ENCODE measurements at places on chromosomes 6 and 20.
A peak's percentile ranks its signal among the peaks of the same experiment; 100 is the strongest.

- DNase-seq: no peak
Observed at GRCh38 chr6:30894381-30894780, 10.1 kb downstream of the DDR1 start.

DNA sequence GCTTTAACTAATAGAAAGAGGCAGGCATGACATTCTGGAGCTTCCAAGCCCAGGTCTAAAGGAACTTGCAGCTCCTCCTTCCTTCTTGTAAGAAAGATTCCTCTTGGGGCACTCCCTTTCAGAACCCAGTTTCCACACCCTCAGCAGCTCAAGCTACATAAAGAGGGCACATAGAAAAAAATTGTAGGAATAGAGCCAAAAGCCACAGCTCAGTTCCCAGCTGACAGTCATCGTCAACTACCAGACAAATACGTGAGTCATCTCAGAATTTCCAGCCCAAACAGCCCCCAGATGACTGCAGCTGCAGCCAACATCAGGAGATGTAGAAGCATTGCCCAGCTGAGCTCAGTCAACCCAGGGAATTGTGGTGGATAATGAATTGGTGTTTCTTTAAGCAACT, 349.8 kb upstream of the ARID1B start:
- no peak for DNase-seq

GRCh38 chr6:163092876-163093275, 321.6 kb upstream of the QKI start:
- DNase-seq: no peak

DNA sequence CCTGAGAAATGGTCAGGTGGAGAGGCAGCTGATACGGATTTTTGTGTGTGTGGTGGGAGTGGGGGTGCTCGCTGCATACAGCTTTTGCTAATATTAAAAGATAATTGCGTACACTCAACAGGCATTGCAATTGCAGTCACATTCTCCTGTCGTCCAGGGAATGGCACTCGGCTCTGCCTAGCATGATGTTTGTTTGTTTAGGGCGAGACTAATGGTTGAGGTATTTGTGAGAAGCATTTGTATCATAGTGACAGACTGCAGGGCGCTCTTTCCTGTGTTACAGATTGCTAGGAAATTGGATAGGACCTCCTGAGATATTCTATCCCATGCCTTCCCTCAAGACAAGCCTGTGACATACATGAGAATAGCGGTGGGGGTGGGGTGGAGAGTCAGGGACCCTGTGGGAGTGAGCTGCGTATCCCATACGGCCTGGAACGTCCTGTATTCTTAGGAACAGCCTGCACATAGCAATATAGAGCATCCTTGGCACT, 207.4 kb downstream of the SOX4 start:
- no peak for DNase-seq

DNA sequence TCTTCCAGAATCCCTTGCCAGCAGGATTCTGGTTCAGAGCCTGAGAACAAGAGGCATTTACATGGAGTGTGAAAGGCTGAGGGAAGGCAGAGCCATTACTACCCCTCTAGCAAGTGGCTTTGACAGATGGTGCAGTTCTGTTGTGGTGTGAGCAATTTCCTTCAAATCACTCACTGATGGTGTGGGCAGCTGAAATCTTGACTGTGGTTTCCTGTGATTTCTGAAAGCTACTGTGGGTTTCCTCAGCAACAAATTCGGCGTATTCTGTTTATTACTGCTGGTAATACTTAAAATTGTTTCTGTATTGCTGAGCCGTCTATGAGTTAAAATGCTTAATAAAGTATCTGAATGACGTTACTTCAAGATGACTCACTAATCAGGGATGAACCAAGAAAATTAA, 181.5 kb upstream of the TCF21 start:
- DNase-seq: no peak

- DNase-seq: no peak
Observed at GRCh38 chr6:135250751-135251497, 69.8 kb downstream of the MYB start.

GRCh38 chr6:129419324-129419723, 290.7 kb downstream of the ARHGAP18 start:
- DNase-seq: no peak

DNA sequence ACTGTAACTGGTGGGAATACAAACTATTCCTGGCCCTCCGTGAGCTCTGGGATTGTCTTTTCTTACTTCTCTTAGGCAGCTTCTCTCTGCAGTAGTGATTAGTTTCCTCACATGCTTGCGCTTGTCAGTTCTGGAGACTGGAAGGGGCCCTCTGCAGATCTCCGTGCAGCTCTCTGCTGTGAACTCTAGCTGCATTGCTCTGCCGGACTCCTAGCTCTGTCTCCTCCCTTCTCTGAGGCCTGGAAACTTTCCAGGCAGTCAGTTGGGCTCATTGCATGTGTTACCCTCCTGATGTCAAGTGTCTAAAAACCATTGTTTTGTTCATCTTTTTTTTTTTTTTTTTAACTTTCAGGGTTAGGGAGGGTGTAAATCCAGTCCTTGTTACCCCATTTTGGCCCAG, 102.3 kb downstream of the CTNNBL1 start:
- DNase-seq: no peak

GRCh38 chr20:43853174-43853803, 61.4 kb upstream of the TOX2 start:
- no peak for DNase-seq

- no peak for DNase-seq
Observed at GRCh38 chr20:11564491-11564890, 353.2 kb upstream of the BTBD3 start.

- DNase-seq: no peak
Observed at GRCh38 chr20:24993337-24994185, 1.0 kb upstream of the APMAP start.

DNA sequence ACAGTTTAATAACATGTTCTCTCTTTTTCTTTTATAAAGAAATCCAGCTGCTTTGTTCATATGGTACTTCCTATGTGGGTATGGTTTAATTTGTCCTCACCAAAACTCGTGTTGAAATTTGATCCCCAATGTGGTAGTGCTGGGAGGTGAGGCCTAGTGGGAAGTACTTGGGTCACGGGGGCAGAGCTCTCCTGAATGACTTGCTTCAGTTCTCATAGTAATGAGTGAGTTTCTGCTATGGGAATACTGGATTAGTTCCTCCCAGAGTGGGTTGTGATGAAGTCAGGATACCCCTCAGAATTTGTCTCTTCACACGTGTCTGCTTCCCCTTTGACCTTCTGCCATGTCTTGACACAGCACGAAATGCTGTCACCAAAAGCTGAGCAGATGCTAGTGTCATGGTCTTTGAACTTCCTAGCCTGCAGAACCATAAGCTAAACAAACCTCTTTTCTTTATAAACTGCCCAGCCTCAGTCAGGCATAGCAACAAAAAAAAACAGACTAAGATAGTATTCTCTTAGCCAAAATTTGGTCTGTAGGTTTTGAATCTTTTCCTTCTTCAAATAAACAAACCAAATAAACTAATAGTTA, 87.8 kb upstream of the HS3ST5 start:
- no peak for DNase-seq

GRCh38 chr6:133548423-133549159, 307.4 kb downstream of the EYA4 start:
- no peak for DNase-seq

GRCh38 chr6:156718647-156719394, 58.4 kb upstream of the ARID1B start:
- DNase-seq: no peak

DNA sequence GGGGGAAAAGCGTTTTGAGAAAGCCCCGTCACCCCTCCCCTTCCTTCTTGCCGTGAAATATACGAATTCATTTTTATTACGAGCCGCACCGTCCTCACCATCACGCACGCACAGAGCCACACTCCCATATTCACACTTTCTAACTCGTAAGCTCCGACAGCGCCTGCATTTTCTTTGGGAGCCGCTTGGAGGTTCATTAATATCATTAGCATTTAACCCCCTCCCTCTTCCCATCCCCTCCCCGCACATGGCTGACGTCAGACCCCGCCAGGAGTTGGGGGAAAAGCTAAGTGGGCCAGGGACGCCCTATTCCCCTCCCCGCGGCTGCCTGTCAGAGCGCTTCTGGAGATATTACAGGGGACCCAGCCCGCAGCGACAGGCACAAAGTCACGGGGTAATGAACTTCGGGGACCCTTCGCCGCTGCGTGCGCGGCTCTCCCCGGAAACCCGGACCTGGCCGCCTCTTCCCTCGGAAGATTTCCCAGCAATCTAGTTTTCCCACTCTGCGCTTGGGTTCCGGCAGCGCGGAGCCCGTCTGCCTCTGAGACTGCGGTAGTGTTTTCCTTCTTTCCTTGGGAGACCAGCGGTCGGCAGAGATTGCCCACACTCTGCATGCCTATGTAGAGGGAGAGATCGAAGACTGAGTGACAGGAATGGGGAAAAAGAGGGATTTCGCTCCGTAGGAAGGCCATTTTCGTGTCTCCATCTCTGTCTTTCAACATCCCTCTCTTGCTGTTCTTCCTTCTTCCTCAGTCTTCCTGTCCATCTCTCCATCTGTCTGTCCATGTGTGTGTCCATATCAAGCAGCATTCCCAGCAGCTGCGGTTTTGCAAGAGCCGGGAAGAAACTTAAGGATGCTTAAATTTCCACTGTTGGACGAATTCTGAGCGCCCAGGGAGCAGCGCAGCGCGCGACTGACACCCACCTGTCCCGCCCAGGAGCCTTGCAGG, at the start of gene NR2E1:
Gene NR2E1 (plus strand): TSS at position 309 of the 950 bp plus-strand sequence. CDS start 744 bp downstream, outside the sequence.
- no peak for DNase-seq

DNA sequence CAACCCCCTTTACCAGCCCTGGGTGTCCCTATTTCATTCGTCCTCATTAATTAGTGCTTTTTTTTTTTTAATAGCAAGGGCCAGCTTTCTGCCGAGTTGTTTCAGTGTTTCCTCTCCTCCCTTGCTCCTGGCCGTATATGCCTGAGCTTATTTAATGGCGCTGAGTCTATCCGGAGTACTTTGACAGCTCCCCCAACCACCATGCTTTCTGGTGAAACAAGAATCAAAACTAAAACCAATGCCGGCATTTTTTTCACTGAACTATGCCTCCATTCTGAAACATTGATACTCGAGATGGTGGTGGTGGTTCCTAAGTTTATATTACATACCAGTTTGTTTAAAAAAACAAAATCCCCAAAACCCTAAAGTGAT, 1.2 kb downstream of the DCBLD1 start:
- peak; percentile 56 for DNase-seq

- DNase-seq: peak; percentile 91
Observed at GRCh38 chr20:30376767-30377658, 880.5 kb upstream of the DEFB115 start.

DNA sequence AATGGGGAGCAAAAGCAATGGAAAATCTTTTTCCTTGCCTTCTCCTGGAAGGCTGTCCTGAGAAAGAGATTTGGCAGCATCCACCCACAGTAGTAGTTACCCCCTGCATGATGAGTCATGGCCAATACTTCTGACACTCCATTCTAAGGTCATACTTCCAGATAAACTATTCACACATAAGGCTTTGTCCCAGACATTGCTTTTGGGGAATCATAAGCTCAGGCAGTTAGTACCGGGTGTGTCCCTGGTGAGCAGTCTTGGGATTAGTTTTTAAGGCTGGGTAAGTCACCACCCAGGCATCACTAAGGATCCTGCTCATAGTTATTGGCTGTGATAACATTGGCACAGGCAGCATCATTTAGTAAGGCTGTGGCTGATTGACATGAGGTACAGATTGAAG, 160.6 kb upstream of the GGTLC1 start:
- no peak for DNase-seq

DNA sequence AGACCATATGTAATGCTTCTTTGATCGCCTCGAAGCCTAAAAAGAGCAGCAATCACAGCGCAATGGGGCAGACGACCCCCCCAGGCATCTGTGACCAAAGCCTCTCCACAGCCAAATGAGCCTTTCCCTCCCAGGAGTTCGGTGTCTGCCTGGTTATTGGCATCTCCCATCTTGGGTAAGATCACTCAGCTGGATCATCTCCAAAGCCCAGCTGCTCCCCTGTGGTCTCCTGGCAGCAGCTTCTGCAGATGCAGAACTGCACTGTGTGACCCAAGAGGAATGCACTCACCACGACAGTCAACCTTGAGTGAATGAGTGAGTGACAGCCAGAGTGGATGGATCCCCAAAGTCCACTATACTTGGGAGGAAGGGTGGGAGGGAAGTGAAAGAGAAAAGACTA, 44.8 kb upstream of the IYD start:
- DNase-seq: no peak

DNA sequence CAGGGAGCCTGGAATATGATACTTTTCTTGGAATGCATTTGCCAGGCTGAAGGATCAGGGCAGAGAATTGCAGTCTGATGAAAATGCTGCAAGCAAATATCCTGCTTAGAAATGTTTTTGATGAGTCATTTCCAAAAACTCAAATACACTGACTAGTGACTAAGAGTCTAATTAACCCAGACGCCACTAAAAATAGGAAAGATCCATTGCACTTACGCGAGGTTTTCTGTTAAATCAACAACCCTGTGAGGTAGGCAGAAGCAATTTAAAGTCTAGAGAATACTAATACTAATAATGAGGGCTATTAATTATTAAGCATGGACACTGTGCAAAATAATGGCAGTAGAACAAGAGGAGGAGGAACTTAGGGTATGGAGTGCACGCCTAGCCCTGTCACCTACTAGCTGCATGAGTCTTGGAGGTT, 130.1 kb upstream of the DOK5 start:
- no peak for DNase-seq

DNA sequence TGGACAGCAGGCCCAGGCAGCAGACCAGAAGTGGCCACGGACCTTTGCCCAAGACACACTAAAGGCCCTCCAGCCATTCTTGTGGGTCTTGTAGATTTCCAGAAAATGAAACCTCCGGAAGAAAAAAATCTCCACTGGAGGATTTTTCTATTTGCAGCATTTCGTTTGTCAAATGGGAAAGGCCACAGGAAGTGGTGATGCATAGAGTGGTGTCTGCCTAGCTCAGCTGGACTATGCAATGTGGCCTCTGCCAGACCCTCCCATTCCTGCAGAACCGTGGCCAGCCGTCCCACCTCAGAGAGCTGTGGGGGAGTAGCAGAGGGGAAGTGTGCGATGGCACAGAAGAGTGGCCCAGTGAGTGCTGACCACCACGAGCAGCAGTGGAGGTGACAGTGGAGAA, 24.0 kb upstream of the INSM1 start:
- no peak for DNase-seq

DNA sequence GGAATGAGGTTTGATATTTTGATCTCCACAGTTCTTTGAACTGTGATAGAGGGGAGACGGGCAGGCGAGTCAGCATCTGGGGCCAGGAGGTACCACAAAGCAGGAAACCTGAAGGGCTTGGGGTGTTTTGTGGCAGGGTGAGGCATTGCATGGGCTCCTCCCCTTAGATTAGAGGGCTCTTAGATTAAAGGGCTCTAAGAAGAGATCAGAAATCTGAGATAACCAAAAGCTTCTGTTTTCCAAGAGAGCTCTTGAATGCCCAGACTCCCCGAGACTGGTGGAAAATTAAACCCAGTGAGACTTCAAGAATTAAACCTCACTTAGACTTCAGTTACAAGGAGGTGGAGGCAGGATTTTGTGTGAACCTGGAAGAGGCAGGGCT, 2.4 kb upstream of the GPX5 start:
- peak; percentile 33 for DNase-seq

DNA sequence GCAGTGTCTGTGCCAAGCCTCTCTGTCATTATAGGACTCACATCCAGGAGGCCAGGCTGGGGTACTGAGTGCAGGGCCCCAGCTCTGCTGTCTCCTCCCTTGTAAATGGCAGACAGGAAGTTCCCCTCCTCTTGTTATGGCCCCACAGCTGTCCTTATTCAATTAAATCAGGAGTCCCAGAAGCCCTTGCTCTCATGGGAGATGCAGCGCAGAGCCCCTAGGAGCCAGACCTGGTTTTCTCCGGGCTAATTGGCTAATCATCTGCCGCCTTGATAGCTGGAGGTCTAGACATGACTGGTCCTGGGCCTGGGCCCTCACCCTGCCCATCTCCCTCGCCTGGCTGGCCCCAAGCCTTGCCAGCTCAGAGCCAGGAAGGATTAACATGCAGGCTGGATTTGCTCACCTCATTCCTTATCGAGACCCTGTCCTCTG, 172.0 kb downstream of the VEGFA start:
- DNase-seq: no peak
